ENCODE measurements at places on chromosomes 1 and 21. TPM values are rescaled to one million over a fixed set of nuclear protein-coding genes. Genes with fewer than 3 reads are reported as not detected.

ARID1A gene
- total RNA-seq, result 27.5 TPM

ERG gene
- total RNA-seq, result 18.1 TPM

DNA sequence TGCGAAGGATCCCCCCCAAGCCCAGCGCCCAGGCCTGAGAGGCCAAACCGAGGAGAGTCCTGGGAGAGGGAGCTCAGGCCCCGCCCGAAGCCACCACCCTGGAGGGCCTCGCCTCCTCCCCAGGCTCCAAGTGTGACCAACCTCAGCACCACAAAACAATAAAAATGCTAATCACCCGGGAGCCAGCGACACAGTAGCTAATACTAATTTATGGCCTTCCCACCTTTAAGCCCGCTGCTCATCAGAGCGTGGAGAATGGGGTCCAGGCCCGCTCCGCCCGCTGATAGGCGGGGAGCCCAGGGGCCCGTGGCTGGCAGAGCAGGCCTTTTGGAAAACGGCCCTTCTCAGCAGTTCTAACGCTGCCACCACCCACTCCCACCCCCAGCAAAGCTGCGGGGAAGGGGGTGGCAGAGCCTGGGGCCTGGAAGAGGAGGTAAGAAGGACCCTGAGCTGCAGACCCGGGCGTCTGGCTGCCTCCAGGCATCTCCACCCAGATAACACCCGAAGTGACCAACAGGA, 20.4 kb upstream of the TAS1R2 start:
- no peak for DNase-seq

NPPA gene
- total RNA-seq, result 8.2 TPM

GRCh38 chr1:3011631-3012455, 9.4 kb upstream of the ACTRT2 start:
- DNase-seq, result no peak

GRCh38 chr1:54596756-54597155, 26.6 kb downstream of the FAM151A start:
- no peak for DNase-seq

DNA sequence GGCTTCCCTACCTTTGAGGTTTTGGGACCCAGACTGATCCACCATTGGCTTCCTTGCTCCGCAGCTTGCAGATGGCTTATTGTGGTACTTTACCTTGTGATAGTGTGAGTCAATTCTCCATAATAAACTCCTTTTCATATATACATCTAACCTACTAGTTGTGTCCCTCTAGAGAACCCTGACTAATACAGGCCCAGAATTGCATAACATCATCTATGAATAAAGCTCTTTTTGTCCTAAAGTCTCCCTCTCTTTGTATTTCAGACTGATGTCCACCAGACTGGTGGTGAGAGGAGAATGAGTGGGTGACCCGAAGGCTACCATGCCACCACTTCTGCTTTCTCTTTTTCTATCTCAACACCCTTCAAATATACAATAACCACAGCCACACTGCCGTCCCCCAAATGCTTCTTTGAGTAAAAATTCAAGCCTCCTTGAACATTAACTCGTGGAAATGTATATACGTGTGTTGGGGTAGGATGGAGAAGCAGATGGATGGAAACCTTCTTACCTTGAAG, 265.7 kb downstream of the PTBP2 start:
- DNase-seq, result no peak

DNA sequence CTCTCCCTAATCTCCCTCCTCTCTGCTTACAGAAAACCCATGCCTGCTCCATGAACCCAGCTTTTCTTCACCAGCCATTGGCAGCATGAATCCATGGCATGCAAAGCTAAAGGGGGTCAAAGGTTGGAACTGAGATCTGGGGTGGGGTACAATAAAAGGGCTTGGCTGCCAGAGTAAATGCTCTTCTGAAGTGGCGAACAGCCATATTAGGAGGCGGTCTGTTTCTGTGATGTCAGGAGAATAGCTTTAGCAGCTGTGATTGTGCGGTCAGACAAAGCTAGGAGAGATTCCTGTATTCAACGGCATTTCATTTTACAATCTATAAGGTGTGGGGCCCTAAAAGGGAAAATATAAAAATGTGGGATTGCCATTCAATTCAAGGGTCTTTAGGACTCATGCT, 71.7 kb upstream of the TMPRSS2 start:
- DNase-seq, result no peak

CD1D gene
- total RNA-seq, result 1.5 TPM

GUCA2A gene
- not detected for total RNA-seq

- DNase-seq, result no peak
These were observed 75.7 kb upstream of the RAB4A start for GRCh38 chr1:229195246-229195645.

GRCh38 chr1:64065571-64065970, 137.9 kb upstream of the UBE2U start:
- DNase-seq, result no peak

DNA sequence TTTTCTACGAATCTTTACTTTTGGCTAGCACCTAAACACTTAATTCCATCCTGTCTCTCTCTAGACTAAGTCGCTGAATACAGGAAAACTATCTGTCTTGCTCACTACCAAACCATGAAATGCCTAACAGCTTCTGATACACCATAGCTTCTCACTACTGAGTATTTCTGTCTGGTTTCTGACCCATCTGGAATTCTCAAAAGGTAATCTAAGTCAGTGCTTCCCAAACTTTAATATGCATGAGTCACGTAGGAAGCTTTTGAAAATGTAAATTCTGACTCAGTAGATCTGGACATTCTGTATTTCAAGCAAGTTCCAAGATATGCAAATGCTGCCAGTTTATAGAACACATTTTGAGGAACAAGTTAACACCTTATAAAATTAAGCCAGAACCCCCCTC, 9.2 kb upstream of the OVGP1 start:
- DNase-seq, result no peak

GRCh38 chr1:154167461-154167860, 12.6 kb upstream of the NUP210L start:
- no peak for DNase-seq

RGL1 gene
- total RNA-seq, result 18.9 TPM

NPL gene
- total RNA-seq, result 6.1 TPM

SLAMF6 gene
- 0.46 TPM for total RNA-seq

DNA sequence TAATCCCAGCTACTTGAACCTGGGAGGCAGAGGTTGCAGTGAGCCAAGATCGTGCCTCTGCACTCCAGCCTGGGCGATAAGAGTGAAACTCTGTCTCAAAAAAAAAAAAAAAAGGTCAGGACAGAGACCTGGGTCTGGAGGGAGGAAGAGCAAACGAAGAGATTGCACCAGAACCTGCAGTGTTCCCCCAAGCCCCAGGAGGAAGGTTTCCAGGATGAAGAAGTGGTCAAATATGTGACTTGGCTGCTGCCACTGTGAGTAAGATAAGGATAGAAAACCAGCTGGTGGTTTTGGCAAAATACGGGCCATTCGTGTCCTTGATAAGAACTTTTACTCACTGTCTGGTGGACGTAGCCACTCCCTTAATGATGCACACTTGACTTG, 42.2 kb downstream of the CLDN14 start:
- DNase-seq, result no peak

DNA sequence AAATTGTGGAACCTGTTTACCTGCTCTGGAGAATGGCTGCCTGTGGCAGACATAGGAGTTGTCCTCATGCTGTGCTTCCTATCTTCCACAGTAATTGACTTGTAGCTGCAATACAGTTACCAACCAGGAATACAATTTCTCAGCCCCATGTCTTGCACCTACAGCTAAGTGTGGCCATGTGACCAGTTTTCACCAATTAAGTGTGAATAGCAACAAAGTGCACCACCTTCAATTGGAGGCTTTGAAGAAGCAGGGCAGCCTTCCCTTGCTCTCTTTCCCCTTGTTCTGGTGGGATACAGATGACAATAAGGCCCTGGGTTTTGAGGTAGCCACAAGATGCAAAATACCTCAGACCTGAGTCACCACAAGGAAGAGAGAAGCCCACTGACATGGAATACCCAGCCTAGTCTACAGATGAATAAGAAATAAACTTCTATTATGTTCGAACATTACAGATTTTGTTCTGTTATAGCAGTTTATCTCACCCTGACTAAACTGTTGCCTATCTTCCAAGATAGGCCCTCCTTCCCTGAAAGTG, 70.2 kb upstream of the S1PR1 start:
- no peak for DNase-seq

OR14A16 gene
- total RNA-seq, result not detected

LCE1A gene
- not detected for total RNA-seq

DNA sequence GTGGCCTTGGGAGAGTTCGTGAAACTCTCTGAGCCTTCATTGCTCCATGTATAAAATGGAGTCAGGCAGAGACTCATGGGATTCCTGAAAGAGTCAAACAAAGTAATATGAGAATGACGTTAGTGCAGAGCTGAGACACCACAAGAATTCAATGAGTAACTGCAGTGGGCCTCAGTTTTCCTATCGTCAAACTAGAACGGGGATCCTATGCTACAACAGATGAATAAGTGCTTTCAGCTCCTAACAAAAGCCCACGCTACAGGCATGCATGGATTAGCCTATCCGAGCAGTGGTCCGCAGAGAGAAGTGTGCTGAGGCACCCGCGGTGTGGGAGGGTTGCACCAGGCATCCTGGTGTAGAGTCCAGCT, 124.7 kb downstream of the SYF2 start:
- peak; percentile 21 for DNase-seq

- DNase-seq, result no peak
These were observed 205.3 kb upstream of the C1orf174 start for GRCh38 chr1:4105300-4105880.

ANGPTL7 gene
- 0.51 TPM for total RNA-seq

C1orf216 gene
- 9.8 TPM for total RNA-seq

GRCh38 chr1:3275471-3276340, 178.8 kb upstream of the ARHGEF16 start:
- DNase-seq, result peak; percentile 64

DNA sequence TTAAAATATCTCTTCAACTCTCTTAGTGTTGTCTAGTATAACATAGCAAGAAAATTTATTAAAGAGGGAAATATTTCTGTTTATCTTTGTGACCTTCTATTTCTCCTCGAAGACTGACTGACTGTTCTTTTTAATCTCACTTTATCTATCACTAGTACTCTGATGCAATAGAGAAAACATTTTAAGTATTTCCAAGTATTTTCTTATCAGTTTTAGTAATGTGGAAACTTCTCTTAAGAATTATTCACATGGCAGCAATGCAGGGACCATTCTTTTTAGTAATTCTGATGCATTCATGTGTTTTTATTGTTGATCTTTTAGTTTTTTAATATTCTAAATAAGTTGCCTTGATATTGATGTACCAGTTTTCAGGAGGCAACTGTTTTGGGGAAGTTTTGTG, 115.7 kb downstream of the NEK7 start:
- DNase-seq, result no peak

GRCh38 chr1:193539731-193540459, 353.5 kb upstream of the B3GALT2 start:
- DNase-seq, result no peak
